Activated CD4-positive, alpha-beta T cell treated with anti-CD3 and anti-CD28 coated beads, Interleukin-2, amount 10 ng/mL, durations not matched to agents 7 days and 5 days (primary cell): ENCODE measurements at places on chromosomes 7 and 10. TPM values are rescaled to one million over a fixed set of nuclear protein-coding genes. Genes with fewer than 3 reads are reported as not detected.

DNA sequence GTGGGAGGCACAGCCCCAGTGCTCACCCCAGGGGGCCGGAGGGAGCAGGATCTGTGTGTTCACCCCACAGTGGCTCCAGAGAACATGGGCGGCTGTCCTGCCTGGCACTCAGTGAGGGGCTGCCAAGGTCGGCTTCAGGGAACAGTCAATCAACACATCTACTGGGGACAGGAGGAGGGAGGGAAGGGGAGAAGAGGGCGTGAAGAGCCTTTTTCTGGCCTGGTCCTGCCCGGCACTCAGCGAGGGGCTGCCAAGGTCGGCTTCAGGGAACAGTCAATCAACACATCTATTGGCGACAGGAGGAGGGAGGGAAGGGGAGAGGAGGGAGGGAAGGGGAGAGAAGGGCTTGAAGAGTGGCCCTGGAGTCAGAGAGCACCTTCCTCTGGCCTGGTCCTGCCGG is 184.9 kb downstream of the ADARB2 start:
- no peaks in the 10 kb centered on the region for H3K27me3 ChIP-seq
- peaks cover 14% of the 10 kb centered on the region for H3K4me1 ChIP-seq
- H3K27ac ChIP-seq, result no peak overlapping the region
- H3K36me3 ChIP-seq, result no peaks in the 10 kb centered on the region
- no peak for DNase-seq

PNLIPRP1 gene
- not detected for total RNA-seq

ADARB2 gene
- 0.30 TPM for total RNA-seq

AQP1 gene
- 0.12 TPM for total RNA-seq

GRCh38 chr7:19377611-19378344 is 232.6 kb upstream of the FERD3L start:
- no peak overlapping the region for H3K27ac ChIP-seq
- H3K36me3 ChIP-seq, result no peaks in the 10 kb centered on the region
- no peaks in the 10 kb centered on the region for H3K27me3 ChIP-seq
- H3K4me3 ChIP-seq, result no peak overlapping the region
- no peak for DNase-seq

ZNF786 gene
- 7.7 TPM for total RNA-seq

- H3K4me1 ChIP-seq, result no peaks in the 10 kb centered on the region
- DNase-seq, result peak; percentile 40
- no peak overlapping the region for H3K4me3 ChIP-seq
- no peaks in the 10 kb centered on the region for H3K36me3 ChIP-seq
Measured at GRCh38 chr10:122648599-122649428, 50.8 kb downstream of the C10orf120 start.

GRCh38 chr10:121368347-121369025 is 229.8 kb downstream of the FGFR2 start:
- no peaks in the 10 kb centered on the region for H3K27me3 ChIP-seq
- H3K36me3 ChIP-seq, result no peaks in the 10 kb centered on the region
- H3K27ac ChIP-seq, result no peak overlapping the region
- H3K4me3 ChIP-seq, result no peak overlapping the region
- DNase-seq, result no peak
- H3K4me1 ChIP-seq, result no peaks in the 10 kb centered on the region

GRCh38 chr10:103949728-103950127 is 17.2 kb upstream of the SLK start:
- peaks cover 11% of the 10 kb centered on the region for H3K4me1 ChIP-seq
- H3K36me3 ChIP-seq, result no peaks in the 10 kb centered on the region
- H3K27ac ChIP-seq, result no peak overlapping the region
- H3K4me3 ChIP-seq, result no peak overlapping the region
- H3K27me3 ChIP-seq, result peaks cover 5% of the 10 kb centered on the region

GRCh38 chr10:100534726-100535125 is 1.0 kb upstream of the HIF1AN start:
- peaks cover 19% of the 10 kb centered on the region for H3K4me1 ChIP-seq
- no peak for DNase-seq

DNA sequence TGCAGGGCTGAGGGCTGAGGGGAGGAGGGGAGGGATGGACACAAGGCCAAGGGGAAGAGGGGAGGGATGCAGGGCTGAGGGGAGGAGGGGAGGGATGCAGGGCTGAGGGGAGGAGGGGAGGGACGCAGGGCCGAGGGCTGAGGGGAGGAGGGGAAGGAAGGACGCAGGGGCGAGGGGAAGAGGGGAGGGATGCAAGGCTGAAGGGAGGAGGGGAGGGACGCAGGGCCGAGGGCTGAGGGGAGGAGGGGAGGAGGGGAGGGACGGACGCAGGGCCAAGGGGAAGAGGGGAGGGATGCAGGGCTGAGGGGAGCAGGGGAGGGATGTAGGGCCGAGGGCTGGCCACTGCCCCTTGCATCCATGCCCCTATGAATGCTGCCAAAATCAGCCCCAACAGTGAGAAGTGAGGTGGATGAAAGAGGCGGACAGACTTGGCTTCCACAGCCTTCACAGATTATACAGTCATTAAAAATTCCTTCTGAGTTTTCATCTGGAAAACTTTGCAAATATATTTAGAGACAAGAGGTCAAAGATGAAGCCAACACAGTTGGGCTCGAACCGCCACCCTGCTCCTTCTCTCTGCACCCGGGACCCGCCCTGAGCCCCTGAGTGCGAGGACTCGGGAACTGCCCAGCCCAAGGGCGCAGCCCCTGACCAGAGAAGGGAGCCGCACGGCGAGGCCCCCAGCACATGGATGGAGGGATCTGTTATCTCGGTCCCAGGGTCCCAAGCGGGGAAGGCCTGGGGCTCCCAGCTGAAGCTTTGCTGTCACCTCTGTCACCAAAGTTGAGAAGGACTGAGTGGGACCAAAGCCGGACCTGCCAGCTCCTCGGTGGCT is 65.8 kb downstream of the DIP2C start:
- no peaks in the 10 kb centered on the region for H3K4me1 ChIP-seq
- DNase-seq, result no peak
- no peaks in the 10 kb centered on the region for H3K36me3 ChIP-seq
- no peak overlapping the region for H3K27ac ChIP-seq
- peaks cover 22% of the 10 kb centered on the region for H3K27me3 ChIP-seq
- H3K4me3 ChIP-seq, result no peak overlapping the region

NRBF2 gene
- 21.3 TPM for total RNA-seq

GRCh38 chr10:132135053-132135872 is 51.5 kb upstream of the DPYSL4 start:
- DNase-seq, result no peak
- H3K4me3 ChIP-seq, result no peak overlapping the region
- H3K27me3 ChIP-seq, result no peaks in the 10 kb centered on the region
- no peak overlapping the region for H3K27ac ChIP-seq

DNA sequence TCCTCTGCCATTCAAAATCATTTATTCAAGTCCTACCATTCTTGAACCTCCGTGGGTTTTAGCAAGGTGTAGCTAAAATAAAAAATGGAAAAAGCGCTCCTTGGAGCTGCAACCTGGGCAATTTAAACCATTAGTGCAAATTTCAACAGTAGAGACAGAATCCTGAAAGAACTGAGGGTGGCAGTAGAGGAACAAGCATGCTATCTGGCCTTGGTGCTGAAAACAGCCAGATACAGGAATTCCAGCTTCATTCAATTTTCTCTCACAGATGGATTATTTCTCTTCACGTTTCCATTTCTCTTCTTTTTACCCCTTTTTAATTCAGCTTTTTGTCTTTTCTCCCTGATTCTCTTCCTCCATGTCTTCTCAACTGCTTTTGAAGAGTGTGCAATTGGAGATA is 77.7 kb downstream of the OTUD1 start:
- H3K27me3 ChIP-seq, result peaks cover 8% of the 10 kb centered on the region
- no peak overlapping the region for H3K4me3 ChIP-seq
- no peaks in the 10 kb centered on the region for H3K36me3 ChIP-seq
- no peak overlapping the region for H3K27ac ChIP-seq

C7orf33 gene
- total RNA-seq, result not detected

DNA sequence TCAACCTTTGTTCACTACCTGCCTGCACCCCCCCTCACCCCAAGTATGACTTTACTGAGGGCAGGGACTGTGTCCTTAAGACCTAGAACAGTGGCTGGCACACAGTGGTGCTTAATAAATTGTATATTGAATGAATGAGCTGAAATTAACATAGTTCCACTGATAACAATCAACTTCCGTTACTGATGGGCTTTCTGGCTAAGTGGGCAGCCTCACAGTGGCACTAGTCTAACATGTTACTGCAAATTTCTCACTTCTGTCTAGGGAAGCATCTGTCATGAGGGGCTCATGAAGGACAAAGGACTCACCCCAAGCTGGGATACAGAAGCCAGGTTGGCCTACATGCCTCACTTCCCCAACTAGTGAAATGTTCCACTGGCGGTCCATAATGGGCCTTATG is 79.3 kb downstream of the CTTNBP2 start:
- H3K4me3 ChIP-seq, result no peak overlapping the region
- no peaks in the 10 kb centered on the region for H3K4me1 ChIP-seq
- H3K36me3 ChIP-seq, result no peaks in the 10 kb centered on the region
- H3K27me3 ChIP-seq, result no peaks in the 10 kb centered on the region
- no peak overlapping the region for H3K27ac ChIP-seq
- no peak for DNase-seq

TUBAL3 gene
- total RNA-seq, result not detected

DNA sequence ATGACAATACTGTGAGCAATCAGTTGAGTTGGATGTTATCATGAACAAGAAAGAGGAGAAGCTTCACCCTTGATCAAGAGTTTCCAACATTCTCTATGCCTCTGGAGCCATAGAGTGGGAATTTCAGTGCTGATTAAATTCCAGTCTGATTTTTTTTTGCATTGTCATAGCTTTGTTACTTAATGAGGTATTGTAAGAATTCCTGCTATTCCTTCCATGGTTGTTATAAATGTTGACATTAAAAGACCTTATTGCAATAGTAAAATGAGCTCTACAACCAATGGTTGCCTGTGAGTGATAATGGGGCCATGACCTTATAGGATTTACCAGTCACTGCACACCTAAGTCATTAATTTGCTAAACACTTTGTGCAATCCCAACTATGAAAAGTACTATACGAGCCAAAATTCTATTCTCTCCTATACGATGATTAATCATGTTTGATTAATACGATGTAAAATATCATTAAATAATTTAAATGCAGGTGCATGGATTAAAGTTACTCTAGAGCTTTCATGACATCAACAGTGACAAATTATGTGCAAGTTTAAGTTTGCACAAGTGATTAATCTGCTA is 353.2 kb upstream of the KLF6 start:
- H3K27me3 ChIP-seq, result peaks cover 1% of the 10 kb centered on the region
- peaks cover 25% of the 10 kb centered on the region for H3K4me1 ChIP-seq
- peaks cover 26% of the 10 kb centered on the region for H3K36me3 ChIP-seq
- H3K27ac ChIP-seq, result no peak overlapping the region

CCL26 gene
- not detected for total RNA-seq

RHBDD2 gene
- 21.1 TPM for total RNA-seq

DNA sequence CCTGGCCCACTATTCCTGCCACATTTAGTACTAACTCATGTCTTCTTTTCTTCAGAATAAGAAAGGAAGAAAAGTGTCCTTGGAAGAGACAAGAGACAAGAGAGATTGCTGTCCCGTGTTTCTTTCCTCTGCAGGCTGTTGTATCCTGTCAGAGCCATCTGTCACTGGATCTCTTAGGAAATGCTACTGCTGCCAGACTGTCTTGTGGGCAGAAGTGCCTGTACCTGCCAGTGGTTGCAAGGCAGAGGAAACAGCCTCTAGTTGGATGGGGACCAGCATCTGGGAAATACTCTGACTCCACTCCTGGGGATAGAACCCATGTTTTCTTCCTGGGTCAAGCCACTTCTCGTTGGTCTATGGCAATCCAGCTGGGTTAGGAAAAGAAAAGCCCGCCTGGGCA is 16.7 kb upstream of the MAP3K8 start:
- H3K4me3 ChIP-seq, result no peak overlapping the region
- no peaks in the 10 kb centered on the region for H3K27me3 ChIP-seq
- no peaks in the 10 kb centered on the region for H3K36me3 ChIP-seq
- no peak for DNase-seq
- peak overlapping the region; percentile 80 for H3K27ac ChIP-seq

DNA sequence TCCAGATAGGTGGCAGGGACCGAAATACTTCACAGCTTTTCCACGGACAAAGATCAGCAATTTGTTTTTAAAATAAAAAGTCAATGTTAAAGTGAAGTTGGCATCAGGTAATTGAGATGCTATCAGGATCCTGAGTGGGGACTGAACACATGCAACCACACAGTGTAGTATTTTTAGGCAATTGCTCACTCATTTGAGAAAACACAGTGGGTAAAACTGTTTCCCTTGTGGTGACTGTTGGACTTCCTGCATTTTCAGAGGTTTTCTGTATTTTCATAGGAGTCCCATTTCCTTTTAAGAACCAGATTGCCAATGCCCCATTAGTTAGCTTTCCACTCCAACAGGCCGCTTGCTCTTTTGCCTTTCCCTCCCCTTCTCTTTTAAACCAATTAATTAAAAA is 159.5 kb upstream of the ZNF32 start:
- H3K36me3 ChIP-seq, result no peaks in the 10 kb centered on the region
- peak overlapping the region; percentile 62 for H3K27ac ChIP-seq
- H3K4me1 ChIP-seq, result peaks cover 60% of the 10 kb centered on the region
- H3K27me3 ChIP-seq, result peaks cover 13% of the 10 kb centered on the region

EIF3B gene
- 158 TPM for total RNA-seq

APBB1IP gene
- total RNA-seq, result 92.2 TPM

EMX2 gene
- not detected for total RNA-seq

DNA sequence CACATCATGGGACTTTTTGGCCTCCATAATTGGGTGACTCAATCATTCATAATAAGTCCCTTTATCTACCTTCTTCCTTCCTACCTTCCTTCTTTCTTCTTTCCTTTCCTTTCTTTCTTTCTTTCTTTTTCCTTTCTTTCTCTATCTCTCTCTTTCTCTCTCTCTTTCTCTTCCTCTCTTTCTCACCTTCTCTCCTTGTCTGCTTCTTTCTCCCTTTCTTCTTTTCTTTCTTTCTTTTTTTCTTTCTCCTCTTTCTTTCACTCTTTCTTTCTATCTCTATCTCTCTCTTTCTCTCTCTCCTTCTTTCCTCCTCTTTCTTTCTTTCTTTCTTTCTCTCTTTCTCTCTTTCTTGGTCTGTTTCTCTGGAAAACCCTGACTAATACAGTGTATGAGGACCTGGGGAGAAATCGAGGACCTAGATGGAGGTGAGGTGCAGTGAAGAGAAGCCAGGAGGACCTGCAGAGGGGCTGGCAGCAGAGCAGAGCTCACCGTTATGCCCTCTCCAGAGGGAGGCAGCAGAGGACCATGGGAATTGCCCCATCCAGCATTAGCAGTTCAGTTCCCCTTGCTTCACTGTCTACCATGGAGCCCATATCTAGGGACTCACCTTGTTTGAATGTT is 52.7 kb upstream of the BTRC start:
- no peaks in the 10 kb centered on the region for H3K4me1 ChIP-seq
- DNase-seq, result peak; percentile 46
- no peak overlapping the region for H3K27ac ChIP-seq
- no peak overlapping the region for H3K4me3 ChIP-seq
- peaks cover 31% of the 10 kb centered on the region for H3K27me3 ChIP-seq
